ENCODE measurements at places on chromosomes 3 and 15.

DNA sequence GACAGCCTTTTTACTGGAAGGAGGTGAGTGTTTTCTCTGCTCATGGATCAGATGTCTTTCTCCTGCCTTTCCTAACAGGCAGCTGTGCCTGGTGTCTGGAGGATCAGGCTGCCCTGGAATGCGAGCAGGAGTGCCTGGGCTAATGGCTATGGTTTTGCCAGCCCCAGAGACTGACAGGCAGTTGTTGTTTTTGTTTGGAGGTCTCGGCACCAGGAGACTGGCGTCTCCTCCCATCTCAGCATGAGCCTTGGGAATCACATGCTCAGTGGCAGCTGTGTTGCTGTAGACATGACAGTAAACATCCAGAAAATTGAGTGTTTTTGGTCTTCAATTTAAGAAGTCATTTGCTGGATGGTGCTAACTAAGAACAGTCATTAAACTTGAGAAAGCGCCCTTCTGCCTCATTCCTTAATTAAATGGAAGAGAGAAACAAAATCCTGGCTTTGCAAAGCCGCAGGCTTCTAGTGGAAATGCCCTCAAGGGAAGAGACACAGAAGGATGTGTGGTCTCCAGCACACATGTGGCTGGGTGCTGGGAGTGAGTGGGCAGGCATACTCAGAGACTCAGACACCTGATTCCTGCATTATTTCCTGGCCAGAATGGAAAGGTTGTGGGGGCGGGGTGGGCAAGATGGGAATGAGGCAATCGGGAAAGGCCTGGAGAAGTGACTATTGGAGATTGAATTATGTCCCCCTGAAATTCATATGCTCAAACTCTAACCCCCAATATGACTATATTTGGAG, 97.0 kb upstream of the NMNAT3 start:
- no peak for DNase-seq

DNA sequence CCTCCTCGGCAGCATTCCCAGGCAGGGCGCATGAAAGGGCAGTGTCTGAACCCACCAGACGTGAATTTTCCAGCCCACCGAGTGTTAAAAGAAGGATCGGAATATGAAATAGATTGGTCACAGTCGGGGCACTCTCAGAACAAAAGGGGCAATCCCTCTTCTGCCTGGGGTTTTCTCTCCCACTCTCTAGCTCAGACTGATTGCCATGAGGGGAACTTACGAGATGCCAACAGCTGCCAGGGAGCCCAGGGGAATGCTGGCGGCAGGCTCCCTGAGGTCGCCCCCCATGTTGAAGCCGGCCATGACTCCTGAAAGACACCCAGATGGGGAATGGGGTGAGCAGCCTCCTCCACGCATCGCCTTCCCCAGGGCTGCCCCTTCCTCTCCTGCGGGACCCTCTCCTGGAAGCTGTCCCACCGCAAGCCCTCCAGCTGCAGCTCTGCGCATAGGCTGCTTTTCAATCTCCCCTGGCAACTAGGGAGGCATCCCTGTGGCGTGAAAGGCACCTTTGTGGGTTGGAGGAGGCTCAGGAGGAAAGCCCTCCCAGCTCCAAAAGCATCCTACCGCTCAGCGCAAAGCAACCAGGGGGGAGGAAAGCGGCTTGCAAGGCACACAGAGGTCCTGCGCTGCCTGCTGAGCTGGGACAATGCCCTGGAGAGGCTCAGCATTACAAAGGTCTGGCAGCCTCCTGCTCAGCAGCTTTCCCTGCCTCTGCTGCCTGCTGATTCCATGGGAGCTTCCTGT, 64.8 kb upstream of the HEG1 start:
- no peak for DNase-seq

DNA sequence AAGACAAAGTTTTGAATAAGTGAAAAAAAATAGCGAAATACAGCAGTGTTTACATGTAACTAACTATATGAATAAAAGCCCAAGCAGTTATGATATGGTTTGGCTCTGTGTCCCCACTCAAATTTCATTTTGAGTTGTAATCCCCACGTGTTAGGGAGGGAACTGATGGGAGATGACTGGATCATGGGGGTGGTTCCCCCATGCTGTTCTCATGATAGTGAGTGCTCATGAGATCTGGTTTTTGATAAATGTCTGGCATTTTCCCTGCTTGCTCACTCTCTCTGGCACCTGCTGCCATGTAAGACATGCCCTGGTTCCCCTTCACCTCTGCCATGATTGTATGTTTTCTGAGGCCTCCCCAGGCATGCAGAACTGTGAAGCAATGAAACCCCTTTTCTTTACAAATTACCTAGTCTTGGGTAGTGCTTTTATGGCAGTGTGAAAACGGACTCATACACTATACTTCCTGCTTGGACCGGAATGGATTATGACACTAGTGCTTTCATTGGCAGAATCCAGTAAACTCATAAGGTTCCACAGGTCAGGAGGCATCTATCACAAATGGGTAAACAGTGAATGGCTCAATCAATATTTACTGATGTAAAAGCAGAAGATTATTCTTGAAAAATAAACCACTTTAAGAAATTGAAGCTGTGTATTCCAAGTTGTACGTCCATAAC, 192.1 kb downstream of the CBLB start:
- DNase-seq, result peak; percentile 15

GRCh38 chr3:126927846-126928245, 55.1 kb upstream of the PLXNA1 start:
- no peak for DNase-seq

GRCh38 chr3:12237912-12238650, 50.8 kb upstream of the PPARG start:
- no peak for DNase-seq

DNA sequence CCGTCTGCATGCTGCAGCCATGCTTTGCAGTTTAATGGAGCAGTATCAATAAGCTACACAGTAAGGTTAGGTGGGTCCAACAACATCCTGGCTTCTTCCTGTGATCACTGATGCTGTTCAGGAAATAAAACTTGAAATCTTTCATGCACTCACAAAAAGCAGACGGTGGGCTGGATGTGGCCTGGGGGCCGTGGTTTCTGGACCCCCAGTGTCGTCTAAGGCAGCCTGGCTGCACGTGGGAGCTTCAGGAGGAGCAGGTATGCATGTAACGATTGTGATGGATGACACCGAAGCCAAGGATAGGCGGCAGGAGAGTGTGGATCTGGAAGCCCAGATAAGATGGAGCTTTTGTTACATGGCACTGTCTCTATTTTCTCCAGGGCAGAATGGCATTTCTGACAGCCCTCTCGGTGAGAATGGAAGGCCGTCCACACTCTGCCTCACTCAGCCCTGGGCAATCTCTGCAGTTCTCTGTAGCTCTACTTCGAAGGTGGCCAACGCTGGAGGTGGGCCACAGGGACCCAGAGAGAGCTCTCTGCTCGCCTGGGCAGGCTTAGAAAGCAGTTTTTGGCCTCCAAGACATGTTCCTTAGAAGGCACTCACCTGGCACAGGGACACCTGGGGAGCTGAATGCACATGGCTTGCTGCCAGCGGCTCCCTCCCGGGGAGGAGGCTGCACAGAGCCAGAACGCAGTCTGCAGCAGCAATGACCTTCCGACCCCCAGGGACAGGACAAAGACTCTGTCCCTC, 46.4 kb upstream of the IQSEC1 start:
- no peak for DNase-seq

DNA sequence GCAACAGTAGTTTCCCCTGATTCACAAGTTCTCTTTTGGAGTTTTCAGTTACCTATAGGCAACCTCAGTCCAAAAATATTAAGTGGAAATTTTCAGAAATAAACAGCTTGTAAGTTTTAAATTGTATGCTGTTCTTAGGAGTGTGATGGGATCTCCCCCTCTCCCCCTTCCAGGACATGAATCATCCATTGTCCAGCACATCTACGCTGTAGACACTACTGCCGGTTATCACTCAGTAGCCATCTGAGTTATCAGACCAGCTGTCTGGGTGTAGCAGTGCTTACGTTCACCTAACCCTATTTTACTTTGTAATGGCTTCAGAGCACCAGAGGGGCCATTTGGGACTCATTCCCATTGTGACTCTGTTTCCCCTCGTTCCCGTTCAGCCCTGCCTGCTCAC, 96.7 kb upstream of the PLXNA1 start:
- DNase-seq, result no peak
